ENCODE measurements at places on chromosomes 7 and 10.
A peak's percentile ranks its signal among the peaks of the same experiment; 100 is the strongest.

GRCh38 chr7:13778967-13779366 is 210.5 kb downstream of the ETV1 start:
- DNase-seq = no peak

- no peak for DNase-seq
Measured at GRCh38 chr7:105084581-105084980, 70.6 kb downstream of the KMT2E start.

DNA sequence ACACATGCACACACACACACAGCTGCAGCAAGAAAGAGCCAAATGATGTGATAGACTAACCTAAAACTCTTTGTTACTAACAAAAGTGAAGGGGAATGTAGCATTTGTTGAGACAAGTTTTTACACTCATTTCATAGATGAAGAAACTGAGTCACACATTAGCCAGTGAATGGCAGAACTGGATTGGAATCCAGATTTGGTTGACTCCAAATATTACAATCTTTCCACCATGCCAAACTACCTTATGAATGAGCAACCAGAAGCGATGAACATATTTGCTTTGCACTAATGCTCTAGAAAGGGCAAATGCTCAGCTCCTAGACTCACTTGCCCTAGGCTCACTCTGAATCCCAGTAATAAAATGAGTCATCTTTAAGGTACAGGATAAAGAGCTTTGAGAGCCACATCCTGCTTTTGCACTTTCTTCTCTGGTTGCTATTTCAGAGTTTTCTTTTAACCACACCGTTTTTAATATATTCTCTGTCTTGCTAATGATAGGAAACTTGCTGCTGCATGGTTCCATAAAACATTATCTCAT is 111.9 kb downstream of the GPAM start:
- no peak for DNase-seq

DNA sequence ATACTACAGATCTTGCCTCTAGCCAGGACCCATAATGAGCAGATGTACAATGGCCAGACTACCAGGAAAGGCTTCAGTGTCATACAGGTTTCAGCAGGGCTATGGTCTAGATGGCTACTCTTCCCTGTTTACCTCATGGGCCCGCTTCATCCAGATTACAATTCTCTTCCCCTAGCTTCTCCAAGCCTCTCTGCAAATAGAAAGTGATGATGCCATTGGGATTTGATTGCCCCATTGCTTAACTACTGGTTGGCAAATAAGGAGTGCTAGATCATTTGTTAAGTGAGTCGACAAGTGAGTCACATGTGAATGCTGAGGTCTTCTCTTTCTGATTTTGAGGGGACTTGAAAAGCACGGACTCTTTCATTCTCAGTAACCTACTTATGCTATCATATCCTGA is 361.5 kb upstream of the LRRTM3 start:
- no peak for DNase-seq

GRCh38 chr7:119959811-119960210 is 313.2 kb upstream of the KCND2 start:
- DNase-seq = no peak

- no peak for DNase-seq
Measured at GRCh38 chr10:96995851-96996250, 163.8 kb downstream of the LCOR start.

- DNase-seq = peak; percentile 43
Measured at GRCh38 chr7:1432411-1433082, 26.7 kb downstream of the MICALL2 start.

GRCh38 chr10:78462726-78463228 is 429.1 kb downstream of the RPS24 start:
- no peak for DNase-seq

DNA sequence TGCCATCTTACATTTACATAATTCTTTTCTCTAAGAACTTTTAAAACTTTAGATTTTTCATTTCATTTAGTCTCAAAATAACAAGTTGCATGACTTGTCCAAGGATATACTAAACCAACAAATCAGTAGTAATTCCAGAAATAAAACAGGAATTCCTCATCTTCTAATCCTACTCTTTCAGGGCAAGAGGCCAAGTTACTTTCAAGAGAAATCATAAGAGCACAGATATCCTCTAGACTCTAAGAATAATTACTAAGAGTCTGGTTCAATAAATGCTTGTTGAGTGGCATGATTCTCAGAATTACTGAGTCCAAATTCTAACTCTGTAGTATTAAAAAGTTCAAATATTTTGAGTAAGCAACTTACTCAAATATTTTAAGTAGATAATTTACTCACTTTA is 12.9 kb downstream of the PDZD8 start:
- no peak for DNase-seq

GRCh38 chr10:104638861-104639589 is 2.1 kb upstream of the SORCS3 start:
- no peak for DNase-seq

GRCh38 chr10:29559996-29560395 is 74.8 kb downstream of the SVIL start:
- DNase-seq = no peak

- DNase-seq = no peak
Measured at GRCh38 chr10:70856454-70856853, 31.9 kb downstream of the PCBD1 start.

DNA sequence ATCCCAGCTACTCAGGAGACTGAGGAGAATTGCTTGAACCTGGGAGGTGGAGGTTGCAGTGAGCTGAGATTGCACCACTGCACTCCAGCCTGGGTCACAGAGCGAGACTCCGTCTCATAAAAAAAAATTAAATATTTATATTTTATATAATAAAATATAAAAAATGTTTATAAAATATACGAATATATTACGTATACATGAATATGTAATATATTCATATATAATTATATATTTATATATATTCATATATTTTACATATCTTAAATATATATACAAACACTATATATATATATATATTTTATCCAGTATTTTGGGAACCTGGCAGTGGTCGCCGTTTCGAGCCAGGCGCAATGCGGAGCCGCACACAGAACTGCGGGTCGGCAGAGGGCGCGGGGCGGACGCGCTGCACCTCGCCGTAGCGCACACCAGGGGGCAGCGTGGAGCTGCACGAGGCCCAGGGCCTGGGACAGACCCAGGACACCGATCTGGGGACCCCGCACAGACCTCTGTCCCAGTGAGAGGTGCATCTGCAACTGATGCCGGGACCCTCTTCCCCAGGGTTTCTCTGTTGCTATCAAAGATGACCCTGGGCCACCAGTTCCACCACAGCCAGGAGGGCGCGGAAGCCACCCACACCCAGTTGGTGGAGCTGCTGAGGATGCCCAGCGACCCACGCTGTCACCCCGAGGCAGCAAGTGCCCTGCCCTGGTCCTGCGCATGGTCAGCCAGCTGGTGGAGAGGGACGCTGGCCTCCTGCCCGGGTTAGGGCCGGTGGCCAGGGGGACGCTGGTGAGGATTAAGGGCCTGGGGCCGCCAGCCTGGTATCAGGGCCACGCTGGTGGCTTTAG is 22.7 kb downstream of the AP5Z1 start:
- peak; percentile 61 for DNase-seq

- no peak for DNase-seq
Measured at GRCh38 chr10:93059975-93060886, at the start of gene CYP26C1. Gene CYP26C1 (plus strand): TSS chr10:93060798. CDS start chr10:93061264, 466 bp downstream.

DNA sequence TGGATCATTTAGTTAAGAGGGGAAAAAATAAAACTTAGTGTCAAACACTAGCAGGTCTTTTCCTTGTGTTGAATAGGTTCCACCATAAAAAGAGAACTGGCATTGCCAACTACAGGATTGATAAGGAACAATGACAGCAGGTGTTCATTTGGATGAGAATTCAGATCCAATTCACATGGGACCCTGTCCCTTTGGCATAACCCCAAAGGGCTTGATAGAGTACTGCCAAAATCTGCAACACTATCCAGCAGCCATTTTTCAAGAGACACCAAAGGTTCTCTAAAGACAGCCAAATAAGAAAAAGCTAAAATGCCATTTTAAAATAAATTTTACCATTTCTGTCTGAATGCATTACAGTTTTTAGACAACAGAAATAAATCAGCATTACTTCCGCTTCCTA is 422.3 kb downstream of the DGKB start:
- DNase-seq = no peak

DNA sequence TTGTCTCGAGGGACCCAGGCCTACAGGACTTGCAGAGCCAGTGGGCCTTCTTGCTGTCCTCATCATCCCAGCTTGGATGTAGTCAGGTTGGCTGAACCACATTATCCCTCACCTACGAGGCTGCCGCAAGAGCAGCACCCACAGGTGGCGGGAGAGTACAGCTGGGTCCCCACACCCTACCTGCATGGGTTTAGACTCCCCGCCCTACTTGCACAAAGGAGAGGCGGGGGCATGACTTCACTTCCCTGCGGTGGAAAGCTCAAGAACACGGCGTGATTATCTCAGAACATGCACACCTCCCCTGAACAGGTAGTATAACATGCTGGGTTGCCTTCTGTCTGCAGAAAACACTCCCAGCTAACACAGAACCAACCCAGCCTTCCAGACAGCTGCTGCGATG is 57.5 kb downstream of the CTBP2 start:
- no peak for DNase-seq

- no peak for DNase-seq
Measured at GRCh38 chr7:124130-124949, 68.0 kb upstream of the FAM20C start.

DNA sequence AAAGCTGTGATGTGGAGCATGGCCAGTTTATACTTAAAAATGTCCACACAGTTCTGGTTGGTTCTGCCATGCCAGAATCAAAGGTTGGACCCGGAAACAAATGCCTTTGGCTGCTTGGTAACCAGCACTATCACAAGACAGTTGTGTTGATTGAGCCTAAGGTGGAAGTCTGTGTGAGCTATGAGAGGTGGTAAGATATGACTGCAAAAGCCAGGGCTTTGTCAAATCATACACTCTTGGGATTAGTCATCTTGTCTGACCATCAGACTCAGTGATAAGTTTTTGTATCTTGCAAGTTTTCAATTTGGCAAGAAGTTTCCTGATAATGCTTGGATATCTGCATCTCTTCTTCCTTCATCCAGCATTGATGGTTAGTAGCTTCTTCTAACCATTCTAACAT is 35.5 kb downstream of the GPR141 start:
- DNase-seq = peak; percentile 20

DNA sequence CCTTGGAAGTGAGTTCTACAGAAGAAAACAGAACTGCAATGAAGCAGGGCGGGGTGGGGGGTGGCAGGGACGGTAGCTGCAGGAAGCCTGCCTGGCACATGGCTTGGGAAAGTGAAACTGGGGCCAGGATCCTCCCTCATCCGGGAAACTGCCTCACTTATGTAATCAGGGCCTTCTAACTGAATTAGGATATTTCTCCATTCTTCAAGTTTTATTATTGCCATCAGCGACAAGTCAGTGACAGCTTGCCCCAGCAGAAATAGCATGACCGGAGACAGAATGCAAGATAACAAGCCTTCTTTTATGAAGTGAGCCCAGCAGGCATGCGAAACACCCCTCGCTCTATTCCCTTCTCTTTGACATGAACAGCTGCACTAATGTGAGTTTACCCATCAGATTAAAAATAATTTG is 77.5 kb upstream of the CACUL1 start:
- no peak for DNase-seq

- DNase-seq = peak; percentile 46
Measured at GRCh38 chr7:100127866-100128636, 1.3 kb downstream of the MBLAC1 start.

- DNase-seq = peak; percentile 64
Measured at GRCh38 chr7:75842836-75843446, 29.3 kb upstream of the CCL24 start.

DNA sequence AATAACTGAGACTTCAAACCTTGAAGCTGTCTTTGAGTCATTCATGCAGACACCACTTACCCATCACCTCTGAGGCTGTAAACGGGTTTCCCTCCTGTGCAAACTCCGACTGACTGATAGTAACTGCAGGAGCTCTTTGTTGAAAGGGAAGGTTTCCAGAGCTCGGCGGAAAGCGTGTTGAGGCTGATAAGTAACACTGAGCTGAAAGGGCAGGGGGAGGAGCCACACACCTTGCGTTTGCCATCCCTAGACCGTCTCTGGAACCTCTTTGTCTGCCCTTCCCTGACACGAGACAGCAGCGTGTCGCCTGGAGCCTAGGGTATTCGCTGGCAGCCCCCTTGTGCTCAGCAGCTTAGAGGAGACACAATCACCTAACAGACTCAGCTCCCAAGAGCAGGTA is 134.0 kb downstream of the PAXIP1 start:
- no peak for DNase-seq

DNA sequence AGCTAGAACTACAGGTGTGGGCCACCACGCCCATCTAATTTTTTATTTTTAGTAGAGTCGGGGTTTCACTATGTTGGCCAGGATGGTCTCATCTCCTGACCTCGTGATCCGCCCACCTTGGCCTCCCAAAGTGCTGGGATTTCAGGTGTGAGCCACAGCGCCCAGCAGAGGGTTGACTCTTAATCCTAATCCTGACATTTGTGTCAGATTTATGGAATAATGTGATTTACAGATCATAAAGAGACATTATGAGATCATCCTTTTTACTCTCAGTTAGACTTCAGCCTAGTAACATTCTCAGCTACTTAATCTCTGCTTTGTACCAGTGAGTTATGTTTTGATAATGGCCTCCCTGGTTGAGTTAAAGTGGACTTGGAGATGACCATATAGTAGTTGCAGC is 2.2 kb downstream of the BTRC start:
- DNase-seq = no peak

DNA sequence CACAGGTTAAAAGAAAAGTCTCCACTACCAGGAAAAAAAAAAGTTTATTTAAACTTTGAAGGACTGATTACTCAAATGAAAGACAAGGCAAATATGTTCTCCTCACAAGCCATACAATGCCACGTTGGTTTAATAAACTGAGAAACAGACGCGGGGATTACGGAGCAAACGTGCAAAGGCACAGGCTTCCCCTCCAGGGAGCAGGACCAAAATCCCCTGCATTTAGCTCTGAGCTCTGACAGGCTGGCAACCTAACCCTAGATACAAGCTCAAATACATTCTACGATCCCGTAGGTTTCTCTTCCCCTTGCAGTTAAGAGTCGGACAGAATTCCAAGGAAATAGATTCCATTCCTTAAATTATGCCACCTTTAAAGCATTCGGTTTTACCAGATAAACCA is 7.7 kb upstream of the GRB10 start:
- DNase-seq = no peak

GRCh38 chr10:113241599-113242360 is 291.7 kb downstream of the TCF7L2 start:
- no peak for DNase-seq

DNA sequence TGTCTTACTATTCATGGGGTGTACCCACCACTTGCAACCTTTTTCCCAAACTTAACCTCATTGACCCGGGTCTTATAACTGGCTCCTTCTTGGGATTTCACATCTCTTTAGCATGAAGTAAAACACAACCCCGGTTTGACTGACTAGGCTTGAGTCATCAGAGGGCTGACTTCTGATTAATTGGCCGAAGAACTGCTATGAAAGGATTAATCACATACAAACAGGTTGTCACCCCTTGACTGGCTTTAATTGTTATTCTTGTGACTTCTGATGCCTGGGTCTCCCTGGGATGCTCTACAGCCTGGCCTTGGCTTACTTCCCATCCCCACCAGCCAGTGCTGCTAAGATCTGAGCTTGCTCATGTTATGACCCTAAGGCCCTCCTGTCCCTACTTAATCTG is 8.8 kb upstream of the CRPPA start:
- DNase-seq = no peak
